ENCODE measurements at places on chromosomes 12 and 14.
A peak's percentile ranks its signal among the peaks of the same experiment; 100 is the strongest.

GRCh38 chr12:49323524-49324097 lies 556 bp downstream of the TROAP start:
- DNase-seq = no peak

DNA sequence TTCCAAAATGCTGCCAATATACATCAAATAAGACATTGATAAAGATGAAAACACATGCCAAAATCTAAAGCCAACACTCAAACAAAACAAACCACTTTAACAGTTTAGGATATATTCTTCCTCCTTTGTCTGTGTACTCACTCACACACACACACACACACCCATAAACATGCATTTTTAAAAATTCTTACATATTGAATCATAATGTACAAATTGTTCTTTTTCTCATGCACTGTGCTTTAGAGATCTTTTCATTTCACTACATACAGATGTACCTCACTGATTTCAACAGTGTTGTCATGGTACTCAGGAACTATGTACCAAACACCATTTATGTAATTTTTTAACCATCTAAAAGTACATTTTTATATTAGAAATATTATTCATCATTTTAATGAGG lies 9.5 kb upstream of the RERG start:
- peak; percentile 73 for DNase-seq

DNA sequence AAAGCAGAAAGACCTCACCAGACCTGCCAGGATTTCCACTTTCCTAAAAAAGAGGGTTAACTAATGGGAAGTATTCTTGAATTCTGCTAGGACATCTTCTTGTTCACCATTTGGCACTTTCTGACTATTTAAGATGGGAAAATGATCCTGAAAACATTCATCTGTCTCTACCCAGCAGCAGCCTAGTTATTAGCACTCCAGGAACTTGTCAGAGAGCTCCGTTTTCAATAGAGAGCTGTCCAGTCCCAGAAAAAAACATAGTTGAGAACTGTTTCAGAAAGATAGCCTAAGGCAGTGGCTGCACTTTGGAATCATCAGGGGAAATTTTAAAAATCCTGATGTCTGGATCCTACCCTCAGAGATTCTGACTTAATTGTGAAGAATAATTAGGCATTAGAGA lies 22.1 kb upstream of the CEP83 start:
- DNase-seq = no peak

GRCh38 chr12:74538491-74539258 lies 1.0 kb downstream of the ATXN7L3B start:
- DNase-seq = no peak

GRCh38 chr12:69476276-69477017 lies 6.3 kb downstream of the FRS2 start:
- DNase-seq = no peak
